ENCODE measurements at places on chromosomes 2 and 18.

DNA sequence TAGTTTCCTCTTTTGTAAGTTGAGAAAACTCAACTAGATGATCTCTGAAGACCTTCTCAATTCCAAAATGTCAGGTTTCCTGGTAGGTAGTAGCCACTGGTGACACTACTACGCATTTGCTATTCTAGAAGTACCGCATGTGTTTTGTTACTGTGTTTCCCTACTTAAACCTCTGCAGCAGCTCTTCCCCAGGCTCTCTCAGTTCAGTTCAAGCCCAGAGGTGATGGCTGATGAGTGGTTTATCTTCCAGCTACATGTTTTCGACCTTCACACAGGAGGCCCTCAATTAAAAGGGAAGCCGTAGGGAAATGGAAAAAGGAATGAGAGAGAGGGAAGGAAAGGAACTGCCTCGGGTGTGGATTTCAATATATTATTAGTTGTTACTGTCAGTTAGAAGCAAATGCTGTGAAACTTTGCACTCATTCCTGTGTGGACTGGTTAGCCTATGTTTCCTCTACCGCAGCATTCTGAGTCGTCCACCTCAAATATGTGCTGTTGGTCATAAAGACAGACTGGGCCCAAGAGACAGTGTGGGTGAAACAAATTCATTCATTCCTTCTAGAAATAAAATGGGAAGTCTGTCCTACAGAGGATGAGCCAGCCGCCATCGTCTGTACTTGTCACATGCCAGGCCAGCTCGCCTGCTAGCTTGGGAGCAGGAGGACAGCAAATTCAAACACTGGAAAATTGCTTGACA lies 455.2 kb upstream of the RAB12 start:
- no peak for DNase-seq

GRCh38 chr2:128386066-128386465 lies 67.4 kb upstream of the HS6ST1 start:
- no peak for DNase-seq

DNA sequence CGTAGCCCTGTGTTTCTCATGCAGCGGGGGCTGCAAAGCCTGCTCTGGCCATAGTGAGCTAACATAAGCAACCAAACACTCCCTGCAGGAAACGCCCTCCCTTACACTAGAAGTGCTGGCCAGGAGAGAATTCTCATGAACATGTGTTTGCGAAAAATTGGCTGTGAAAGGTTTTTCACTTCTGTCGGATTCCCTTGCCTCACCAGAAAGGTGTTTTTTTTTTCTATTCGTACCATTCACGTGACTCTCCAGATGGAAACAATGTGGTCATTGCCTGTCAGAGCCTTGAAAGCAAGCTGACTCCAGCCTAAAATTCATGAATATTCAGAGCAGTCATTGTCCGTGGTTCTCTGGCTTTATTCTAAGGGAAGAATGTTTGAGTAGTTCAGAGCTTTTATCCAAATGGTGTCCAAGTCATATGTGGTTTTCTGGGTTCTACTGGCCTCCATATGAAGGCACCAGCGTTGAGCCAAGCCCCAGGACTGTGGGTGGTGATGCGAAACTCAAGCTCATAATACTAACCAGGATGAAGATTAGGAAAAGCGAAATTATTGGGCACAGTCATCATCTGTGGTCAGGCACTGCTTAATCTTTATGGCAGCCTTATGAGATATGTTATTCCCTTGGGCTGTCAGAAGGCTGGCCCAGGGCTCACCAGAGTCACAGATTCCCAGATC lies 236.4 kb downstream of the ALPK2 start:
- DNase-seq = no peak

DNA sequence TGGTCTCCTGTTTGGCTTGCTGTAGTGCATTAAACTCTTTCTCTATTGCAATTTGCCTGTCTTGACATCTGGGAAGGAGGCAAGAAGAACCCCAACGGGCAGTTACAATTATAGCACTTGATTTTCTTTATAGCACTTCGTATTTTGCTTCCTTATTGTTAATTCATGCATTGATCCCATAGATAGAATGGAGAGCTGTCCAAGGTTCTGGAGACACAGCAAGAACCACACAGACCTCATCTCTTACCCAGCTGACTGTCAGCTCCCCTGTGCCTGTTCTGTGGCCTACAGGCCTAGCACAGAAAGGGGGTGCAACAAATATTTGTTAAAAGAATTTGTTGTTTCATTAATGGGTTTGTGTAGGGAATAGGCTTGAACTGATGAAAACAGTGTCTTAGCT lies 194.3 kb downstream of the GALNT1 start:
- no peak for DNase-seq

GRCh38 chr18:13359210-13359609 lies 140.7 kb downstream of the LDLRAD4 start:
- DNase-seq = no peak

GRCh38 chr18:49988733-49989132 lies 175.4 kb upstream of the ACAA2 start:
- no peak for DNase-seq

- no peak for DNase-seq
Observed at GRCh38 chr2:239268082-239268481, 132.7 kb downstream of the HDAC4 start.

Measured in CD4-positive, alpha-beta T cell treated with Interleukin-15 for 4 hours (primary cell).